ENCODE measurements at places on chromosomes 1 and 21. TPM values are rescaled to one million over a fixed set of nuclear protein-coding genes. Genes with fewer than 3 reads are reported as not detected.

Gene ADAMTS5
- total RNA-seq, result under 0.01 TPM

Gene FMO5
- 3.5 TPM for total RNA-seq

Gene ANKRD13C
- 43.7 TPM for total RNA-seq

Gene MYOC
- not detected for total RNA-seq

Gene ATP6V1G3
- not detected for total RNA-seq

Gene OR2C3
- under 0.01 TPM for total RNA-seq
